ENCODE measurements at places on chromosomes 12 and 14.

DNA sequence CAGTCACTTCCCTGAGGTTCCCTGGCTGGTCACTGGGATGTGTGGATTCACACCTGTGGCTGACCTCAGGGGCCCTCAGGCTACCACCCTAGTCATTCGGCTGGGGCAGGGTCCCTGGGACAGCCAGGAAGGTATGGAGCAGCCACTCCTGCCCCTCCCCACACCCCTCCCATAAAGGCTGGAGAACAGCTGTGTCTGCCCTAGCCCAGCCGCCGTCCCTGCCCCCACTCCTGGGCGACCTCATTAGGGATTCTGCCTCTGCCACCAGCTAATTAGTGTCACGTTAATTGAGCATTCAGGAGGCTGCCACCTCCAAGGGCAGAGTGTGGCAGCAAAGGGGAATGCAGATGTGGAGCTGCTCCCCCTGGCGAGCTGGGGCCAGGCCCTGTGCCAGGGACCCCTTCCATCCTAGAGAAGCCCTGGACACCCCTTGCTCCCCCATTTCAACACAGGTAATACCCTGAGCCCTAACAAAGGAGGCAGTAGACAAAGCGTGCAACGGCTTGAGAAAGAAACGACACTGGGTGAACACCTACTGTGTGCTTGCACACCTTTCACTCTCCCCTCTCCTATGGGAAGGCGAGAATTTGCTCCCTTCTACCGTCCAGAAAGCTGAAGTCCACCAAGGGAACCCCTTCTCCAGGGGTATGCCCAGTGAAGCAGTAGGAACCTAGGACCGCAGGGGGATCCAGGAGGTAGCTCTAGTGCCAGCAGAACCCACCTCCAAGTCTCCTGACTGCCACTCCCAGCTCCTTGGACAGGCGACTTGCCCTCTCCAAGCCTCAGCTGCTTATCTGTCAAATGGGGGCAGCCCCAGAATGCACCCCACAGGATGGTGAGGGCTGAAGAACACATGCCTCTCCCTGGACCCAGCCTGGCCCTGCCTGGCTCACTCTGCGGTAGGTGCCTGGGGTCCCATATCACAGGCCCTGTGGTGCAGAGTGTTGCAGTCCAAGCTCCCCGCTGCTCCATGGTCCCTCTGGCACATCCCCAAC is 45.1 kb downstream of the FAM222A start:
- DNase-seq = no peak

DNA sequence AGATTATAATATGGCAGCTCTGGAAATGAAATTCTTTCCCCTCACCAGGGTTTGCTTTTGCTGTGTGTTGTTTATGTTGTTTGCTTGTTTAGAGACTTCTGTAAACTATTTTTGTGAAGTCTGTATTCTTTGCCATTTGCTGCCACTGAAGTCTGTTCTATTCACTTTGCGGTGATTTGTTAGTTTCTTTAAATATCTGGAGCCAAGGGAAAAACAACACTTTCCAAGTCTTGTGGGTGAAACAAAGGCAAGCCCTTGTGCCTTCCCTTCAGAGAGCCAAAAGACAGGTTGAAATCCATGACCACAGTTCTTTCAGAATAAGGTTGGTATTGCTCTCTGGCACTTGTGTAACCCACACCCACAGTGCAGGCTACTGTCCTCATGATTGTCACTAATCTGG is 59.5 kb upstream of the RNU6-7 start:
- no peak for DNase-seq

DNA sequence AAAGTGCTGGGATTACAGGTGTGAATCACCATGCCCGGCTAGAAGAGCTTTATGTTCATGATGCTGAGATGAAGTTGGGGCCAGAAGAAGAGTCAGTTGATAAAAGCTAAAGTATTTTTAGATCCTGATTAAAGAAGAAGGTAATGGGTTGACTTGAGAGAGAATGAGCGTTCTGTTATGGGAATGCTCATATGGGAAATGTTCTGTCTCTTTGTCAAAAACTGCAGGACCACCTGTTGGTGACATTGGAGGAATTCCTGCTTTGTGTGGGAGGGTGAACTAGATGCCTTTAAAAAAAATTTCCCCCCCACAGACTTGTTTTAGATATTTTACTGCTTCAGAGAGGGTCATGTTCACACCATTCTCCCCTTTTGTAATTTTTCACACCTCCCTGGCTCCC is 6.7 kb downstream of the WDR20 start:
- DNase-seq = no peak

DNA sequence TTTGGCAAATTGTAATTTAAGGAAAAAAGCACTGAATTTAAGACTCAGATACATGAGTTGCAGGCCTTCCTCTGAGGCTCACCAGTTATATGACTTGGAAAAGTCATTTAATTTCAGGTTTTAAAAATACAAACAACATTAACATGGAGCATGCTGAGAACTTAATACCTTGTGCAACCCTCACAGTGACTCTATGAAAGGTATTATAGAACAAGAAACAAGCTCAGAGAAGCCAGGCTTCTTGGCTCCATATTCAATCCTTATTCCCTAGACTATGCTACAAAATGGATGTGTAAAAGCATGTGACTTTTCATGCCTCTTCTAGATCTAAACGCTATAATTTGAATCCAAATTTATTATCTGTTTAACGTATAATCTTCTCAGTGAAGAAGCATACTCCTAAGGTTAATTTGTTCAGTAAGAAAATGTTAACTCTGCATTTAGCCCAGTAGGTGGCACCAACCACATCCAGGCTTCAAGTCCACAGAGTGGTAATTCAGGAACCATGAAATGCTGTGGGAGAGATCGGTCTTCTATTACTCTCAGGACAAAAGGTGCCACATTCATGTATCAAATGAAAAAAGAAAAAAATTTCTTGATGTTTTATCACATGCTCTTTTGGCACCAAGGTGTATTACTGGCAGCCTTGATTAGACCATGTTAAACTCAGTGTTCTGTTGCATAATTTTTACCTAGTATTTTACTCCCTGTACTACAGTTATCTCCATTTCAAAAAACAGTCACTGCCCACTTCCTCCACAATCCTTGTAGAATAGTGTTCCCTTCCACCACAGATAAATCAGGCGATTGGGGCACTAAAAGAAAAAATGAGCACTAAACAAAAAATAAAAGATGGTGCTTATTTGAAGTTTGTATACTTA is 9.3 kb downstream of the CCDC196 start:
- peak; percentile 26 for DNase-seq

DNA sequence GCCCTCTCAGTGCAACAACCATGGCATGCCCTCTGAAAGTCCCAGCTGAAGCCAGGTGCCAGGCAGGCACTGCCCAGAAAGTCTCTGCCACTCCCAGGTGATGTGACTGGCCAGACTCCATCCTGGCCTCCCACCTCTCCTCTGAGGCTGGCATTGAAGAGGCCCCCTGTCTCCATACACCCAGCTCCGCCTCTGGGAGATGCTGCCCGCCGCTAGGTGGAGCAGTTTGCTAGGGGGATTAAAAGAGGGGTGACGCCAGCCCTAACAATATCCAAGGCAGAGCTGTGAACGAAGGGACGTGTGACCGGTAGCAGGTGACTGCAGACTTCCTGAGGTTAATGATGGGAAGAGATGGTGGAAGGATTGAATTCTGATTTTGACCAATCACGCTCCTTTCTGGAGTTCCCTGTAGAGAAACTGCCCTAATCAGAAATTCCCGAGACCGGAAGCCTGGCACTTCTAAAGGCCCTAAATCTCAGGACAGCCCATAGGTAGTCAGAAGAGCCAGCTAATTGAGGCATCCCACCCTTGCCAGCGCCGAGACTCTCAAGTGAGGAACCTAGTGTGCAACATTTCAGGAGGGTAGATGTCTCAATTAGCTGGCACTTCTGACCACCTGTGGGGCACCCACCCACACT is 8.3 kb upstream of the PLEK2 start:
- DNase-seq = peak; percentile 67

GRCh38 chr12:95037906-95038305 is 34.4 kb upstream of the NDUFA12 start:
- no peak for DNase-seq

DNA sequence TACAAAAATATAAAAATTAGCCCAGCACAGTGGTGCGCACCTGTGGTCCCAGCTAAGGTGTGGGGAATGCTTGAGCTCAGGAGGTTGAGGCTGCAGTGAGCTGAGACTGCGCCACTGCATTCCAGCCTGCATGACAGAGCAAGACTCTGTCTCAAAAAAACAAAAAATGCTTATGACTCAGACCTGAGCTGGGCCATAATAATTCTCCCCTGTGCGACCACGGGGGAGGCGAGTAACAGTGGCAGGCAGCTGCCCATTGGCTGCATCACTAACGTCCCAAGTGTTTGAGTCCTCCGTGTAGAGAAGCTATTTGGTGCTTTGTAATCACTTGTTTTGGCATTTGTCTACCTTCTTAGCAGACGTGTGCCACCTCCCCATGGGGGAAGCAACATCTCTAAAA is 24.9 kb downstream of the PSMC1 start:
- no peak for DNase-seq

DNA sequence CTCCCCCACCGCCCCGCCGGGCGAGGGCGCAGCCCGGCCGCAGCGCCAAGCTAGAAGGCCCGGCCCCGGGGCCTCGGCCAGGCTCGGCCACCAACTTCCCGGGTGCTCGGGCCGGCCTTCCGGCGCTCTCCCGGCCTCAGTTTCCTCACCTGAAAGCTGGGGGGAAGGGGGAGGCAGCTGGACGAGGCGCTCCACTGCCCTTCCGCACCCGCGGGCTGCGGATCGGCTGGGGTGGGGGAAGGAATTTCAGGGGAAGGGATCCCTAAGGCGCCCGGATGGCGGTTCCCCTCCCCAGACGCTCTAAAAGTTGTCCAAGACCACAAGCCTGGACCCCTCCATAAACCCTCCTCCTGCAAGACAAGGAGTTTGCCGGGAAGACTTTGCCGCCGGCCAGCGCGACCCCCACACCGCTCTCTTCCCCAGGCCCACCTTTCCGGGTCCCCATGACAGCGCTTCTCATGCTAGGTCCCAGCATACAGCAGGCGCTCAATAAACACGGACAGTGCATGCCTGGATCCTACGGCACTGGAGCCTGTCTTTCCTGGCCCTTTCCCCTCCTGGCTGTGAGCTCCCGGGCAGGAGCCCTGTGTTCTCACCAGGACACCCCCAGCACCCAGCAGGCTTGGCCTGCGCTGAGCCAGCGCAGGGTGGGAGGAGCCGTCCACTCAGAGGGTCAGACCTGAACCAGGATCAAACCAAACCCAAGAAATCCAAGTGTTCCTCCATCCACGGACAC is 18.1 kb downstream of the BEGAIN start:
- DNase-seq = no peak

DNA sequence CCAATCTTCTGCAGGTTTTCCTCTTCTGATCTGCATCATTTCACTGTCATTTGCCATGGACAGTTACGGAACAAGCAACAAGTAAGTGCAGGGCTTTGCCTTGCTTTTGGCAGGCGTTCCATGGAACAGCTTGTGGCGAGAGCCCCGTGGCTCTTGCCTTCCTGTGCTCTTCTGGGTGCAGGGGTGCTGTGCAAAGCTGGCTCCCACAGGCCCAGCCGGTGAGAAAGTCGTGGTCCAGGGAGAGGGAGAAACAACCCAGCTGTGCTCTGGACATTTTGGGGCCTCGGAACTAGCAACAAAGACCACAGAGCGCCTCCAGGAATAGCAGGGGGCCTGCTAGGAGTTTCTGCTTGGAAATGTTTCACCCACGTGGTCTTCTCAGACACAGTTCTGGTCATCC is 164.7 kb downstream of the ADGRD1 start:
- no peak for DNase-seq

- DNase-seq = no peak
Observed at GRCh38 chr14:68369281-68370056, 423.4 kb downstream of the ZFP36L1 start.
